Ecto neural progenitor cell (in vitro differentiated cells): ENCODE measurements at places on chromosomes 4 and X.

- no peak for DNase-seq
Measured at GRCh38 chrX:48025561-48025960, 18.8 kb downstream of the SPACA5 start.

- DNase-seq, result no peak
Measured at GRCh38 chrX:110182362-110182761, 135.5 kb downstream of the AMMECR1 start.

GRCh38 chr4:127586922-127587571 is 45.7 kb upstream of the INTU start:
- DNase-seq, result no peak

DNA sequence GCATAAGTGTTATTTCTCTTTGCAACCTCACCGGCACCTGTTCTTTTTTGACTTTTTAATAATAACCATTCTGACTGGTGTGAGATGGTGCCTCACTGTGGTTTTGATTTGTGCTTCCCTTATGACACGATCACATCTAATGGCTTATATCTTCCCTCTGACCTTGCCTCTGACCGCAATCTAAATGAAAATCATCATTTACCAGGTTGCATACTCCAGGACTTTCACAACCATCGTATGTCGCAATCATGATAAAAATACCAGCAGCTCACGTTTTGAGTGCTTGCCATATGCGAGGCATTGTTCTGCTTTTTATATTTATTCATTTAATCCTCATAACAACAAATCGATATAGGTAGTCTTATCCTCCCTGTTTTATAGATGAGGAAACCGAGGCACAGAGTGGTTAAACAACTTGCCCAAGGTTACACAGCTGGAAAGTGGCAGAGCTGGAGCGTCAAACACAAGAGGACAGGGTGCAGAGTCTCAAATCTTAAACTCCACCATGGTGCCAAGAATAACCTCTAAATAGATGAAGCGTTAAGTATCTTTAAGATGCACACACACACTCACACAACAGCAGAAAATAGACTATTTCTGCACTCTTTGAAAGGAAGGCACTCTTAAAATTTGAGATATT is 102.2 kb downstream of the SEL1L3 start:
- DNase-seq, result no peak

DNA sequence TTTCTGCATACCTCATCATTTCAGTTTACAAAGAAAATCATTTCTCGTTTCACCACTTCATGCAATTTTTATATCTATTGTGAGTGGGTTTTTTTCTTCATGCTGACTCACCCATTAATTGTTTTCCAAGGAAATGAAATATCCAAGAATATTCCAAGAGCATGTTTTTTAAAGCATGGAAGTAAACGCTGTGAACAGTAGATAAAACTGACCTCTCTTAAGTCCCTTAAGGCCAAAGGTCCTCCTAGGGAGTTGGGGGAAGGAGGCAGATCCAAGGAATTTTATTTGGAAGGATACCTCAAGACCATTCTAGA is 2.6 kb upstream of the APBB2 start:
- DNase-seq, result no peak

DNA sequence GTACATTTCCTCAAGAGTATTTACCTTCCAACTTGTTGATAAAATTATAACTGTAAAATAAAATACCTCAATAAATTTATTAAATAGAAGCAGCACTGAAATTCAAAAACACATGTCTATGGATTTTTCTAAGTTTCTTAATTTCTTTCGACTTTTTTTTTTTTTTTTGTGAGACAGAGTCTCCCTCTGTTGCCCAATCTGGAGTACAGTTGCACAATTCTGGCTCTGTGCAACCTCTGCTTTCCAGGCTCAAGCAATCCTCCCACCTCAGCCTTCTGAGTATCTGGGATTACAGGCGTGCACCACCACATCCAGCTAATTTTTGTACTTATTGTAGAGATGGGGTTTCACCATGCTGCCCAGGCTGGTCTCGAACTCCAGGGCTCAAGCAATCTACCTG is 79.8 kb downstream of the IQCM start:
- DNase-seq, result no peak

- DNase-seq, result no peak
Measured at GRCh38 chr4:108170631-108171338, 2.1 kb upstream of the LEF1 start.

GRCh38 chr4:88204882-88205281 is 46.4 kb upstream of the ABCG2 start:
- no peak for DNase-seq

DNA sequence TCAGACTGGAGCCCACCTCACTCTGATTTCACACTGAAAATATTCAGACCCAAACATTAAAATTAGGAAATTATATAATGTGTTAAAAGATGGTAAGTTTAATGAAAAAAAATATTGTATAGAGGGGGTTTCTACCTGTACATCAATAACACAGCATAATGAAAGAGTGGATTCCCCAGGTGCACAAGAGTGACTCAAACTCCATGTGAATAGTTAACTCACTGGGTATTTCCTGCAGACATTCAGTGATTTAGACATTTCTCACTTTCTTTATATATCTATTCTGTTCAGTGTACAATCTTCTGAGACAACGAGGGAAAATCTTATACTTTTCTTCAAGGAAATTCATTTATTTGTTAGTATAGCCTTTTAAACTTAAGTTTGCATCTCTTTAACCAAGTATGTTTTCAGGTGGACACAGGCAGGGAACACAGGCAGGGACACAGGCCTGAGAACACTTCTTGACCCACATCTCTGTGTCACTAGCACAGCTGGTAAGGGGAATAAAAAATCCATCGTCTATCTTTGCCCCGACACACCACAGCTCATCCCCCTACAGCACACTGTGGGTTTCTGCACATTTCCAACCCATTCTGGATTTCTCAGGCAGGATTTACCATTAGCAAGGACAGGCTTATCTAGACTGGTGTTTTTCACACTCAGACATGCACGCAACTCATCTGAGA is 525.5 kb upstream of the BOD1L1 start:
- DNase-seq, result no peak

DNA sequence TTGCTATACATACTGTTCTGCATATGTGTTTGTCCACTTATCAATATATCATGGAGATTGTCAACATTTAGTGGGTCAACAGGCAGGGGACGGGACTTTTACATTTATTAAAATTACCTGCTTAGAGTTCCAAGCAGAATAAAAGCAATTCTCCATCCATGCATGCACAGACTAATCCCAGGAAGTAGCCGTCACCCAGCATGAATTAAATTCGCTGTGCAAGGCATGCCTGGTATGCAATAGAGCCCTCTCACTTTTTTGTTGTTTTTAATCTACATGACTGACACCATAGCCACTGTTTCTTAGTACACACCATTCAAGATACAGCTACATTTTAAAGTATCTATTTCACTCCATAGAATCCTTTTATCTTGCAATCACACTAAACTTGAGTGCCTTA is 108.9 kb downstream of the USP46 start:
- DNase-seq, result no peak

- no peak for DNase-seq
Measured at GRCh38 chr4:83618991-83619645, 83.2 kb downstream of the GPAT3 start.

DNA sequence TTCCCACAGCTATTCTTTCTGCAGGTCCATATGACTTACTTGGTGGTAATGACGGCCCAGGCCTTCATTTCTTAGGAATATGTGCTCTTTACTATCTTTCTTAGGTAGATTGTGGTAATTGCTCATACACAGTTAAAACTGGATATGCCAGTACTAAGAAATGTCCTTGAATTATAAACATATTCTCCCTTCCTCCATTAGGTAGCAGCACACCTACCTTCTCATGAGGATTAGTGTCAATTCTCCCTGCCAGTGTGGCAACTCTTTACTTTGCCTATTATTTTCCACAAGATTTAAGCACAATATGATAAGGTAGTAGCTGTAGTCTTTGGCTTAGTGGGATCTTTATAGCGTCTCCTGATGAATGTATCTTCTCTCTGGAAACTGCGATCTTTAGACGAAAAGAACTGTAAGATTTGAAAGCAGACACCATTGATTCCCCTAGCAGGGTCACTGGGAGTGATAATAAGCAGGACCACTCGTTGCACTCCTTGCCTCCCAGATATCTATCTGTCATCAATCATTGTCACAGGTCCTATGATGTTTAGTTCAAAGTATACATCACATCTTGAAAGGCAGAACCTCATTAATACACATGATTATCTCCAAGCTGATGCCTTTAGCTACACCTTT is 1240.7 kb downstream of the C4orf33 start:
- no peak for DNase-seq

GRCh38 chr4:53556651-53557050 is 34.6 kb downstream of the LNX1 start:
- DNase-seq, result no peak

DNA sequence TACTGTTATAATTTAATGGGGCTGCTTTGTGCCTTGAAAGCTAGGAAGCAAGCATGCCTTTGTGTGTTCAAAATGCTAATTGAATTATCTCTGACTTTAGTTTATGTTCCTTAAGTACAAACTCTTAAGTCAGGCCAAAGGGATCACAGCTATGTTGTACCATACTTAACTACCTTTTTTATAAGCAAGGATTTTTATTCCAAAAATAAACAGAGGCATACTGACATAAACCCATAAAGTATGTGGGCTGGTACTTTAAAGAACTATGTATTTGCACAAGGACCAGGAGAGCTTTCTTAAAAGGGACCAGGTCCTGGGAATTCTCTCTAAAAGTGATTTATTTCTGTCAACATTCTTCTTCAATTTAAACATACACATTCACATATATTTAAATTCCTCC is 57.8 kb upstream of the HCCS start:
- no peak for DNase-seq

GRCh38 chr4:101953949-101954348 is 163.4 kb downstream of the BANK1 start:
- DNase-seq, result no peak

DNA sequence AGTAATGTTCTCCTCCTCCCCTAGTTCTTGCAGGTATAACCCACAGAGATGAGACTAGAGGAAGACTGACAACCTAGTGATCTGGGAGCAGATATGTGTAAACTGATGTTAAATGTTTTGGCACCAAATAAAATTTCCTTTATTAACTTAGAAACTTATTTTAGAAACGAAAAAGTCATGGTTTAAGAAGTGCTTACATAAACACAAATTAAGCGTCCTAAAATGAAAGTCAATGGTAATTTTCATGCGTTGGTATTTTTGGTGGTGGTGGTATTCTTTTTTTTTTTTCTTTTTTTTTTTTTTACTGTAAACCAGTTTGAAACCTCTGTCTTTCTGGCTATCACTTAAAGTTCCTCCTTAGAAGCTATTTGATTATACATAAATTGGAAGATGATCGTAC is 1438.1 kb upstream of the TENM3 start:
- no peak for DNase-seq

DNA sequence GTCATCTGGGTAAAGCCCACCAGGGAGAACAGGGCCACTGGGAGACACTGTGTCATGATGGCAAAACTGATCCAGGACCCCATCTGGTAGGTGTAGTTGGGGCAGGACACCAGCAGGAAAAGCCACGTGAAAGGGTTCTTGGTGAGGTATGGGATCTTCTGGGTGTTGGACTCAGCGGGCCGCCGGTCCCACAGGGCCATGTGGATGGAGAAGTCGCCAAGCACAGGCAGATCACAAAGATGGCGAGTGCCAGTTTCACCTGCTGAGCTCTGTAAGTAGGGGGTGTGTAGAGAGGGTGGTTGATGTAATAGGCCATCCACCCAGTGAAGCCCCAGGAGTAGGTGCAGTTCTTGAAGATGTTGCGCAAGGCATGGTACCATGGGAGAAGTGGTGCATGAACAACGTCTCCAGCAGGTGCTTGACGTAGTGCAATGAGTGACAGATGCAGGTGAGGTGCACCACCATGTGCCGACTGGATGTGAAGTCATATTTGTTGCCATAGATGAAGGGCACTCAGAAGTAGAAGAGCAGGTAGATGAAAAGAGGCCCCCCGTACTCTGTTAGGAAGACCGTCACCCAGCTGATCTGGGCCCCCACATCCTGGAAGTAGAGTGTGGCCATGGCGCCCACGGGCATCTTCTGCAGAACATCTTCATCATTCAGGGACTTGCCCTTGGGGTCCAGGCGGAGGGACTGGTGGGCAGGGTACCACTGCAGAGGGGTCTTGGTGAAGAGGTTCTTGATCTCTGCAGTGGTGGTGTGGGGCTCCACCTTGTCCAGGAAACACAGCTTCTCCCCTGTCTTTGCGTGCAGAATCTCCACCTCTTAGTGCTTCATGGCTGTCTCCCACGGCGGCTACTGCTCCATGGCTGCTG is 249.3 kb downstream of the ANKRD50 start:
- no peak for DNase-seq

GRCh38 chr4:74758551-74759145 is 35.7 kb downstream of the BTC start:
- DNase-seq, result no peak

DNA sequence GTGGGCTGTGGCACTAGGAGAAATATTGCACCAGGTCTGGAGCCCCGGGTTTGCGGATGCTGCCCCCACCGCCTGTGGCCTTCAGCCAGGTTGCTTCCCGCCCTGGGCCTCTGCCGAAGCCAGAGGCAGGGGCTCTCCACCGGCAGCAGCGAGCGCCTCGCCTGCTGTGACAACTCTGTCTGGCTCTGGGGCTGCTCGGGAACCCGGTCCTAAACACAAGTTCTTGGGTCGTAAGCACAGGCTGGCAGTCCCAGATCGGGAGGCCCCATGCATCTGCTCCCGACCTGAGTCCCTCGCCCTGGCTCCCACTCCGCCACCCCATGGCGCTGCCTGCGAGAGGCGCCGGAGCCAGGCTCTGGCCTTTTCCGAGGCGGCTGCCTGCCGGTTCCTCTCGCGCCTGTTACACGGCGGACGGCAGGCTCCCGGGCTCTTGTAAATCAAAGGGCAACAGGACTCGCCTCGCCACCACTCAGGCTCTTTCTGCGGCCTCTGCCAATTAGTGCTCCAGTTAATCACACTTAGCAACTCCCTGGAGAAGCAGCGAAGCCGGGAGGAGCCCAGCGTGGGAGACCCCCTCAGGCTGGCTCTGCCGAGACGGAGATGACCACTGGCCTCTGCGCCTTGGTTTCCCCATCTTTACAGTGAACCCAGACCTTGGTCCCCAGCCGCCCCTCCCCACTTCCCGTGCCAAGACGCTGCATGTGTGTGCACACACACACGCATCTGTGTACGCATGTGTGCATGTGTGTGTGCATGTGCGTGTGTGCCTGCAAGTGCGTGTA is 109.2 kb downstream of the DCTD start:
- DNase-seq, result no peak

DNA sequence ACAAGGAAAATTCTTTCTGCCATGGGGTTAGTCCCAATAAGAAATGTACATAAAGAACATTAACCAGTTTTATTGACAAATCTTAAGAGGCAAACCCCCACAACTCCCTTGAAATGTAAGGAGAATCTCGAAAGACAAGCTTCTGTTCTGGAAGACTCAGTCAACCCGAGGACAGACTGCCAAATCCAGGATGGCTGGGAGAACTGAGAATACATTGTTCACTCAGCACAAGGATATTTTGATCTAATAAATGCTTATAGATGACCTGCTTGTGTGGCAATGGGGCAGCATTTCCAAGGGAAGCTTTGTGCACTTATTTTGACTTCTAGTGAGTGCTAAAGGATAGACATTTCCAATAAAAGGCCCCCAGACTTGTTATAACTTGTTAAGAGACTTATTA is 280.4 kb downstream of the DHX15 start:
- no peak for DNase-seq

GRCh38 chrX:72306851-72307645 is 1.3 kb upstream of the CITED1 start:
- peak; percentile 71 for DNase-seq
